ENCODE measurements at places on chromosomes 5 and 9. TPM values are rescaled to one million over a fixed set of nuclear protein-coding genes. Genes with fewer than 3 reads are reported as not detected.

RNF208 gene
- 36.5 TPM for polyA plus RNA-seq

NKD2 gene
- polyA plus RNA-seq: 0.92 TPM

NXNL2 gene
- 0.20 TPM for polyA plus RNA-seq

RNF44 gene
- polyA plus RNA-seq: 43.1 TPM

SOHLH1 gene
- not detected for polyA plus RNA-seq

NMUR2 gene
- polyA plus RNA-seq: not detected

- DNase-seq: no peak
Observed at GRCh38 chr5:24986326-24986725, 341.5 kb upstream of the CDH10 start.

GRCh38 chr5:102764381-102765004 lies 9.4 kb downstream of the PAM start:
- no peak for DNase-seq

DNA sequence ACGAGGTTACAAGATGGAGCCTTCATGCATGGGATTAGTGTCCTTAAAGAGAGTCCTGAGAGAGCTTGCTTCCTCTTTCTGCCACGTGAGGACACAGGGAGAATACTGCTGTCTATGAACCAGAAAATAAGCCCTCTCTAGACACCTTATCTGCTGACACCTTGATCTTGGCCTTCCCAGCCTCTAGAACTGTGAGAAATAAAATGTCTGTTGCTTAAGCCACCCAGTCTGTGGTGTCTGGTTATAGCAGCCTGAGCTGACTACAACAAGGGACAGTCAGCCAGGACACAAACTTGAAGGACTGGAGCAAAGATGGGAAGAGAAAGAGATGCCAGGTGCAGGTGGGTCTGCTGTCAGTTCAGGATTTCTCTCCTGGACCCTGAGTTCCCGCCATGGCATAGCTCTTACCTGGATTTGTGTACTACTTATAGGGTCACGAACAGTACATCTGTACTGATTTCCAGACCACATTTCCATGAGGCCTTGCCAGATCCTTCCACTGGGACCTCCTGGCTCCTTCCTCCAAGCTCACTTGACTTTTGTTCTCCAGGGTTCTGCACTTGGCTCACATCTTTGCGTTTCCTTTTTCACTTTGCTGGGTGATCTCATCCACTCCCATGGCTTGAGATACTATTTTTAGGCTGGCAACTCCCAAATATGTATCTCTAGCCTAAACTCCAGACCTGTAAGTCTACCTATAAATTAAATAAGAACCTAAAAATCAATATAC lies 44.9 kb upstream of the LIFR start:
- no peak for DNase-seq

DNA sequence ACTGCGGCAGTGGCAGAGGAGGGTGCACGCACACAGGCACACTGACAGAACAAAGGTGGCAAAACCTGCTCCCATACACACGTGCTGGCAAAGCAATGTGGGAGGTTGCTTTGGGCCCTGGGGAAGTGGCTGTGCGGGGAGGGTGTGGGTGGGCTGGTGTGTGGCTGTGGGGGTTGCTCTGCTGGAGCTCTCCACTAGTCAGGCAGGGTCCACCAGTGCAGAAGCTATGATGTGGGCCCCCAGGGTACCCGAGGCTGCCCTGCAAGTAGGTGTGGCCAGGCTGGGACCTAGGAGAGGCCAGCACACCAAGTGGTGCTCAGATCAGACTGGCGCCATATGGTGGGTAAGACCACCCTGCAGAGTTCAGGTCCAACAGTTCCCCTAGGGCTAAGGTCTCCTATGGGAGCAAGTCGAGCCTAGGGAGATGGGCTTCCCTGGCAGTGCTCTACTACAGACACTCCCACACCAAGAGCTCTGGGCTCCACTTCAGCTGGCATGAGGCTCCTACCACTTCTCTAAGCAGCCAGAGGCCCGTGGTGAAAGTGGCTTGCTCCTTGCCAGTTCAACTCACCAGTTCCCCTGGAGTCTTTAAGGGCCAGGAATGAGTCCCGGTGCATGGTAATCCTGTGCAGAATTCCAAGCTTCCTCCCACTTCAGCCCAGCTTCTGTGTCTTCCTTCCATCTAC lies 46.2 kb upstream of the IFNE start:
- DNase-seq: no peak

GRCh38 chr5:130061746-130062145 lies 157.5 kb downstream of the CHSY3 start:
- no peak for DNase-seq

GRCh38 chr9:6931913-6932312 lies 174.1 kb downstream of the KDM4C start:
- DNase-seq: peak; percentile 61

DNA sequence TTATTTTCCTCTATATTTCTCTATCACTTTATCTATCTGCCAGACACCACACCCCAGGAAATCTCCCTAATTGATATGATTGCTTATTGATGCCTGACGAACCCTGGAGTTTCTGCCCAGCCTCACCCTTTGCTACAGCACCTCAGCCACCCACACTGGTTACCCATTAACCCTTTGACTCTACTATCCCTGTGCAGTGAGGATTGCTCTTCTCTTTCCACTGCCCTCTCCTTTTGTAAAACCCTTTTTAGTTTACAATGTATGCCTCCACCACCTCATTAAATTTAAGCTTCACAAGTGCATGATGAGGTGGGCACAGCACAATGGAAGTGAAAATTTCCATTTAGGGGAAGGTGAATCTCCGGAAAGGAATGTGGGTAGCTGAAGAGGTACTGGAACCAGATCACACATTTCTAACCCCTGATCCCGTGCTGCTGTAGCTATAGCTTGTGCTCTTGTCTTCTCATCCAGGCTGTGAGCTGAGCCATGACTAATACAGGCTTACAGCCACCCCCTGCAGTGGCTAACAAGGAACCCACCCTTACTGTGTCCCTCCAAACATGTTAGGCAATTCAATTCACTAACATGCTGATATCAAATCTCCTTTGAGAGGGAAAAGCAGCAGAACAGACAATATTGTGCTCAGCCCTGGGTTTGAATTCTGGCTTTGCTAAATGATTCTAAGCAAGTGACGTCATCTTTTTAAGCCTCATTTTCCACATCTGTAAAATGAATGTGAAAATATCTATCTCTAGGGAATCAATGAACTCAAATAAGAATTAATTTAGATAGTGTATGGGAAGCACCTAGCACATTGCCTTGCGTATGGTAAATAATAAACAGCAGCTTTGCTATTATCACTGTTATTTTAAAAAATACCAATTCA lies 186.9 kb upstream of the TRIM32 start:
- no peak for DNase-seq

DNA sequence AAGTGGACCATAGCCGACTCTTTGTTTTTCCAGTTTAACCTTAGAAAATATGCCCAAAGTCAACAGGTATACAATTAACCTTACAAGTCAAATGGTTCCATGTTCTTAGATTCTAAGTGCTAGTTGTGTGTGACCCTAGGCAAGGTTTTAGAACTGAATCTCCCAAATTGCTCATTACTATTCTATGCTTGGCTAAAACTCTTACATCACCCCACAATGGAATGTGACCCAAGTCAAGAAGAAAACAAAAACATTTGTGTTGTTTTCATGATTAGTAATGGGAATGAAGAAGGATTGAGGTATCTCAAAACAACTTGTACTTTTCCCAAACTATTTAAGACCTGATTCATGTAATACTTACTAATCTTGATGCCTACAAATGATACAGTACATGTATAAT lies 159.2 kb downstream of the ARRDC3 start:
- DNase-seq: no peak
